ENCODE measurements at places on chromosomes 12 and 14.

DNA sequence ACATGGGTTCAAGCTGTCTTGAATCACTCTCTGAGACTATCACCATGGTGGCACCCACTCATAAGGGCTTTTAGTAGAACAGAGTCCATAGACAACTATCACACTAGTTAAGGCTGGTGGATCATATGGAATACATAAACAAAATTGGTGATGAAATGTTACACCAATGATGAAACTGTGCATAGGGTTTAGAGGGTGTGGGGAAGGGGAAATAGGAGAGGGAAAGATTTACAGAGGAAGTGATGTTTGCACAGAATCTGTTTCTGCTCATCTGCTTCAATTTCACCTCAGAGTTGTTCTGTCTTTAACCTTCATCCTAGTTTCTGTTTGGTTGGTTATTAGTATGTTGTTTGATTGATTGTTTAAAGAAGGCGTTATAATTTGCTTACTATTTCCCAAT, 2.4 kb upstream of the RXYLT1 start:
- no peak for DNase-seq

DNA sequence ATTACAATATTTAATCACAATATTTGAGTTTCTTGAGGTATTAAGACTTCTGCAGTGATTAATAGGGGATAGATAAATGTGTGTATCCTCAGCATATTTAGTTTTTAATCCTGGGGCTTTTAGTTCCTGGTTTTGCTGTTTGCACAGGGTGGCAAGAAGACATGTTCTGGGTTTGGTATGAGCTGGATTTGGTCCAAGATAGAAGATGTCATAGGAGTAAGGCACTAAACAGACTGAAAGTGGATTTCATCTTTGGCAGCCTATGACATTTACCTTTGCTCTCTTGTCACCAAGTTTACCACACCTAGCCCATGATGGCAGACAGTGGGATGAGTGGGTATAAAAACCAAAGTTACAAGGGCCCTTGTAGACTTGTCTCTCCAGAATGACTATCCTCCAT, 168.2 kb downstream of the LRRK2 start:
- no peak for DNase-seq

DNA sequence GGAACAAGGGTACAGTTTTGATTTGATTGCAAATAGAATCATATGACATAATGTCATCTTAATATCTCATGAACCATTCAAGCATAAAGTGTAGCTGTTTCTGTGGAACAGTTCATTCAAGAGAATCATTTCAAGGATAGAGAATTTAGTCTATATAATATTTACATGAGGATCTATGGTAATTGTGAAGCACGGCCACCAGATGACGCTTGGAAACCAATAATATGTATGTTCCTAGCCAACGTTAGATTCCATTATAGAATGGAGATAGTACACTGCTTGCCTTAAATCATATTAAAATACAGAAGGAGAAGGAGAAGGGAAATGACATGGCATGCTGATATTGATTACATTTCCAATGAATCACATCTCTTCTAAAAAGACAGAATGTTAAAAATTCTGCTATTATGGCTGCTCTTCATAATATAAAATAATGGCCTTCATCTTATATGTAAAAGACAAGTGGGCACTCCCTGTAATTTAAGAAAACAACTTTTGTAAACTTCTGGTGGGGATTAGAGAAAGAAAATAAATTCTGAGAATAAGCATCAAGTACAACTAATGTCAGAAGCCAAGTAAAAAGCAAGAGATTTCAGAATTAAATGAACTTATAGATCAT, 351.0 kb downstream of the NAV3 start:
- peak; percentile 61 for DNase-seq

- no peak for DNase-seq
Observed at GRCh38 chr12:118526255-118527095, 150.1 kb downstream of the SUDS3 start.

- DNase-seq, result no peak
Observed at GRCh38 chr12:14613718-14614117, 46.0 kb upstream of the PLBD1 start.

DNA sequence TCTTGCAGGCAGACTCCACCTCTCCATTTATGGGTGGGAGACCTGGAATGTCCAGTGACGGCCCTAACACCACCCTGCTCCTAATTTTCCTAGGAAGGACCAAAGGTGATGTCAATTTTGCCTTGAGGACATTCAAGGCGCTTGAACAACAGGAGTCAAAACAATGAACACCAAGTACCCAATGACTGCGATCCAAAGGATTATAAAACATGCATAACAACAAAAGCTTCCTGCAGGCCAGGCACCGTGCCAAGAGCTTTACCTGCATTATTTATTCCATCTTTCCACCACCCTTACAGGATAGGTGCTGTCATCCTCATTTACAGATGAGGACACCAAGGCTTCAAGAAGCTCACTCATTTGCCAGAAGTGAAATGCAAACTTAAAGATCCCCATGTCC, 15.2 kb upstream of the FOXN3 start:
- DNase-seq, result no peak
